CD4-positive, alpha-beta T cell treated with Interleukin-6 at 100 ng/mL for 8 hours (primary cell): ENCODE measurements at places on chromosomes 16 and 17.

DNA sequence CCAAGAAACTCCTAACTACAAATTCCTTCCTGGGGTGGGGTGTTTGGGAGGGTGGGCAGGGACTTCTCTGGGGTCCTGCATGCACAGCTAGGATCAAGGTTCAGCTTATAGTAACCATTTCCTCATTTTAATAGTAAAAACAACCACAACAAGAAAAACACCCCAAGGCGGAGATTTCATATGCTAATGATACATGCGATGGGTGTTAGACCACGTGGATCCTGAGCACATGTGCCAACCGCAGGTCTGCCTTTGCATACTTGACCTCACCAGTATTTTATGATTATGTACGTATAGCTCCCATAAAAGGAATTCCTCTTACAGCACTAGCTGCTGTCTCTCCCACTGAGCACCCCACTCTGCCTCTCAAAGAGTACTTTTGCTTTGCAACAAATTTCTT is 1.9 kb downstream of the KRTAP4-11 start:
- DNase-seq: no peak

GRCh38 chr17:78374631-78375274 is 3.7 kb upstream of the PGS1 start:
- DNase-seq: no peak

DNA sequence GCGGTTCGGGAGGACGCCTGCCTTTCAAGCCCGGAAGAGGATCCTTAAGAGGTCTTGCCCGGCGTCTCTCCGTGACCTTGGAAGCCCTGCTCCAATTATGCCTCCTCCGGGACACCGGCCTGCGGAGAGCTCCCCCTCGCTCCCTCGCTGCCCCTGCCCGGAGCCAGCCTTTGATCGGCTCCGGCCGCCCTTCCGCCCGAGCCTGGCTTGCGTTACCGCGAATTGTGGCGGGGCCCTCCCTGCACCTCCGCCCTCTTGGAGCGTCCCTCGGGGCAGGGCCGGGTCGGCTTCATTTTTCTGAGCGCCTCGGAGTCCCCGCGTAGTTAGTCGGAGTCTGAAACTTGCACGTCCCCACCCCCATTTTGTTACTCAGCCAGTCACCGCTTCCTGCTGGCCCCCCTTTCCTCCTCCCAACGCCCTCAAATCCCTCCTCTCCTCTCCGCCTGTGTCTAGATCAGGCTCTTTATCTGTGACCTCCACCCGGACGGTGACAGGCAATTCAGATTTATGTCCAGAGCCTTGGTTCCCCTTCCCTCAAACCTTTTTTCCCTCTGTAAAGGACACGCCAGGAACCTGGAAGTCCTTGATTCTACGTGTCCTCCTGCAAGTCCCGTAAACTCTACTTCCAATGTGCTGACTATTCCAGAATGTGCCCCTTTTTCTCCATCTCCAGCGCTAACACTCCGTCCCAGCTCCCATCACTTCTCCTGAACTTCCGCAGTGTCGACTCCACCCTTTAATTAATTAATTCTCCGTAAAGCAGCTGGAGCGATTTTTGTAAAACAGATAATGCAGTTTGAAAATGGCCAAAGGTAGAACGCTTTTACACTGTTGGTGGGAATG is 569 bp upstream of the RABEP2 start:
- peak; percentile 81 for DNase-seq

DNA sequence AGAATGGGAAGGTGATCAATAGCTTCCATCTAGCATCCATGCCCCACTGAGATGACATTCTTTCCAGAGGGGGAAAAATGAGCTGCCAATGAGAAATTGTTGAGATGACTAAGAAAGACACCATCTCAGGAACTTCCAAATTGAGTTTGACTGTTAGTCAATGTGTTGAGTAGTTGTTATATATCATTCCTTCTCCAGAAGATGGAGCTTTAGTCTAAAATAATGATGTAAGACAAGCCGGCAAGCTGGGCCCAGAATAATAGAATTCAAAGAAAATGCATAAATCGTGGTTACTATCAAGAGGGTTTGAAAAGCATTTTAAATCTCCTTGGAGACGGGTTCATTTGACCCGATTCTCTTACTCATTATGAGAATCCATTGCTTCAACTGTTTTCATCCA is 71.0 kb upstream of the ATF7IP2 start:
- peak; percentile 34 for DNase-seq

DNA sequence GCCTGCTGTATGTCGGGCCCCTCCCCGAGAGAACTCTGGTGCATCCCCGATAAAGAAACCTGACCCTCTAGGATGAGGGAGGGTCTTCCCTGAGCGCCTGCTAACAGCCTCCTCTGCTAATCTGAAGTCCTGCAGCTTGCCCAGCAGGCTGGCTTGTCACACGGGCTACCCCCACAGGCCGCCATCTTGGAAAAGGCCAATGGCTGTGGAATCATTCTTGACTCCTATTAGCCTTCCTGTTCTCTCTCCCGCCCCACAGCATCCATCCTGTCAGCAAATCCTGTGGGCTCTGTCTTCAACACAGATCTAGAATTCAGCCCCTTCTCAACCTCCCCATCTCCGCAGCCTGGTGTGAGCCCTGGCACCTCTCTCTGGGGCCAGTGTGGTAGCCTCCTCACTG is 12.0 kb downstream of the IL4R start:
- no peak for DNase-seq

DNA sequence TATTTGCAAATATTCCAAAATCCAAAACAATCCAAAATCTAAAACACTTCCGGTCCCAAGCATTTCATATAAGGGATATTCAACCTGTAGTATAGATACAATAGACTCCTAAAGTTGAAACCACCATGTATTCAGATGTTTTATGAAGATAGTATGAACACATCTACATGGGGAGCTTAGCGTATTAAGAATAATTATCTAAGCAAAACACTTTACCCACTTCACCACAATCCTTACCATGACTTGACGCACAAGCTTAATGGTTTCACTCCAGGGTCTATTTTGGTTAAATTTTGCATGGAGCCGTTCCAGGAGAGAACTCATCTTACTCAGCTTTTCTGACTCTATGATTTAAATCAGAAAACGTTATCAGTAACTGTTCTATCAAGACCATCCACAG is 3.5 kb downstream of the MED1 start:
- DNase-seq: no peak
